Amniotic epithelial cell (primary cell): ENCODE measurements at places on chromosomes 11 and 22.

DNA sequence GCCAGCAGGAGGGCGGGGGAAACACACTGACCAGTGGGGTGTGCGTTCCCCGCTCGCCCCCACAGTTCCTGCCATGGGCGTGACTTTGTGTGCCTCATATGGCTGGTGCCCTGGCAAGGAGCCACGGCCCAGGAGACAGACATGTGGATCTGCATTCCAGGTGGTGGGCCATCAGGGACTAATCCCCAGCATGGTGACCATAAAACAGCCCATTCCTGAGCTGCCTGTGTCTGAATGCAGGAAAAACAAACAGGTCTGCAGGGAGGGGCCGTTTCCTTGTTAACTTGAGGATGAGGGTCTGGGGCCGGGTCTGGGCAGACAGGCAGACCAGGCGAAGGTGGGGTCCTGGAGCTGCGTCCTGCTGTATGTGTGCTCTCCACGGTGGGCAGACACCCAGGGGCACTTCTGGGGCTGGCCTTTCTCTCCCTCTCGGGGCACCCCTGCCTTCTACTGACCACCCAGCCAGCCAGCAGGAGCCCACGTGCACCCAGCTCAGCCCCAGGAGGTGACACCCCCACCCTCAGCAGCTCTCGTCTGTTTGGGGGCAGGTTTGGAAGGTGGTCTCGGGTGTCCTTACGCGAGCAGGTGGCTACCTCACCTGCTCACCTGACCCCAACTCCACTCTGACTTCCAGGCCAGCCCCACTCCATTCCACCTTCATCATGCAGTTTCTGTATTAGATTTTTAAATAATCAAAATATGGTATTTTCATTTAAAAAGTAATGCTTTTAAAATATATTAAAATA lies 120.3 kb downstream of the KCNQ1OT1 start:
- DNase-seq = no peak

DNA sequence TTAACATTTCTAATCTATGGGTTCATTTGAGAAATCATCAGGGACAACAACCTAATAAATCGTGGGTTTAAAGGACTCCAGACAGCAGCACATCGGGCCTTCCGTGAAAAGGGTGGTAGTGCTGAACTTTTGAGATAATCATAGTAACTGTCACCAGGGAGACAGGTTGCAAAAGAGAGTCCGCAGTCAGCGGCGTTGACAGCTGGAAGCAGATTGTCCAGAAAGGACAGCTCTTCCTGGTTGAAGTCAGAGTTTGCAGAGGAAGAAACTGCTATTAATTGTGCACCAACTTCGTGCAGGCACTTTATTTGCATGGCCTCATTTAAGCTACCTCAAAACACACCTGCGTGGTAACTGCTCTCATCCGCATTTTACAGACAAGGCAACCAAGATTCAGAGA lies 20.5 kb upstream of the ISX start:
- no peak for DNase-seq

GRCh38 chr11:94199136-94200130 lies 70.8 kb downstream of the PANX1 start:
- DNase-seq = no peak

- DNase-seq = no peak
These were observed 4.1 kb downstream of the LRRC32 start for GRCh38 chr11:76666408-76666807.

DNA sequence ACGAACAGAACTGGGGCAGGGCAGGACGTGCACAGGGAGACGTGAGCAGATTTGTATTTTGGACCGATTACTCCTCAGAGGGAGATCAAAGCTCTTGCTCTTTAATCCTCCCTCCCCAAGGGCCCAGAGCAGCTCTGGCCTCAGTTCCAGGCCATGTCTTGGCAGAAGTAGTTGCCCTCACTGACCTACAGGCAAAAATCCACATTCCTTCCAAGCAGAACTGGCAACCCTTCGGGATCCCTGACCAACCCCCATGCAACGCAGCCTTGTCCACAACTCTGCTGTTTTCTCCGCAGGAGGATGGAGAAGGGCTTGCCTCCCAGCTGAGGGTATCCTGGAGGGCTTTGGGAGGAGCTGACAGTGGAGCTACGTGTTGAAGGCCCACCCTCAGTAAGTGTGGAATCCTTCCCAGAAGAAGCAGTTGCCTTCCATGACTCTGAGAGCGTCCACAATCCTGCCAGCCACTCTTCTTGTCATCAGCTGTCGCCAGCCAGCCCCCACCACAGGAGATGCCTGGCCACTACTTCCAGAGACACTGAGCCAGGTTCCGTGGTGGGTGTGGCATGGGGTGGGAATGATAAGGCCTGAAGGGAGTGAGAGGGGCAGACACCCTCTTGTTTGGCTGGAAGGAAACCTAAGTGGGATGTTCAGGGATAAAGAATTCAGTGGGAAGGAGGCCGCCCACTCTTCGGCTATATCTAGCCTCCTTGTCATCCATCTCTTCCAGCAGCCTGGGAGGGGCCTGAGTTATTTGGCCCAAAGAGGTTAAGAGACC lies 68.1 kb downstream of the PDE2A start:
- DNase-seq = peak; percentile 15

GRCh38 chr11:2968341-2968900 lies 23.7 kb downstream of the NAP1L4 start:
- DNase-seq = no peak

GRCh38 chr11:131810541-131810940 lies 440.1 kb downstream of the NTM start:
- DNase-seq = peak; percentile 4

- DNase-seq = no peak
These were observed 3901.6 kb upstream of the OR11H1 start for GRCh38 chr22:11626422-11626773.

GRCh38 chr11:31640611-31641010 lies 131.0 kb downstream of the ELP4 start:
- DNase-seq = no peak

DNA sequence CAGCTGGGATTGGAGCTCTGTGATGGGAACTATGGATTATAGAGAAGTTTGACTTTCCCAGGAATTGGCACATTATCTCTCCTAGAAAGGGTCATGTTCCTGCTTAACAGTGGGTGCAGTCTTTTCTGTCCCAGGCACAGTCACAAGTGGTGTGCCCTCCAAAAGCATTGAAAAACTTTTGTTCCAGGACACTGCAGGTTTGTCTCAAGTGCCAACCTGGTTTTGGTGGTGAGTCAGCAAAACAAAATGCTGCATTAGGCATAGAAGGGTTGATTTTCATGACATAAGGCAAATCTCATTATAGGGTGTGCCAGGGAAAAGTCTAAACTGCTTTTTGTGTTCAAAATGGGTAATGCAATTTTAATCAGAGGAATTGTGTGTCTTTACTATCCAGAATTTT lies 4.9 kb downstream of the HTATIP2 start:
- no peak for DNase-seq

DNA sequence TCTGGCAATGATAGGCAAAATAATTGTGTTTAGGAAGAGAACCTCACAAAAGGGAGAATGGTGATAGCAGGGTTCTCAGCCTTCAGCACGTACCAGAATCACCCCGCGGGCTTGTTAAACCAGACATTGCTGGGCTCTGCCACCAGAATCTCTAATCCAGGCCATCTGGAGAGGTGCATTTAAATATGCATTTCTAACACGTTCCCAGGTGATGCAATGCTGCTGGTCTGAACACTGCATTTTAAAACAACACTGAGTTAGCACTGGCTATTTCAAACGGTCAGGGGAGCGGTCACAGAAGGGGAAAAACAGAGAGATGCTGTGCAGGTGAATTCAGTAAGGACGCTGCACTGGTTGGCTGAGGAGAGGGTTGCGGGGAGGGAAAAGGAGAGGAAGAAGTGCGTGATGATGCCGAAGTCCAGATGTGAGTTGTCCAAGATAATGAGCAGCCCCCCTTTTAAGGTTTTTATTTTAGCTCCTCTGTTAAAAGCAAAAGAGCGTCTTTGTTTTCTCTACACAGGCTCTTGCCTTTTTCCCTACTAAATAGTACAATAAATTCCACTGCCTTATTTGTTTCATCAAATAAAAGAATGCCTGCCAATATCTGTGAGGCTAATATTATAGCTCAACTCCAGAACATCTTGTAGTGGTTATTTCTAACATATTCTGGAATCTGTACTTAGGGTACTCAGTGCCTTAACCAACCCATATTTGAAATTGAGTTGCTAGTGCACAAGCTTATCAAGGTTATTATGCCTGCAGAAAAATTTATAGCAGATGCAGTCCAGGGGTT lies 109.6 kb upstream of the POU2AF2 start:
- no peak for DNase-seq

DNA sequence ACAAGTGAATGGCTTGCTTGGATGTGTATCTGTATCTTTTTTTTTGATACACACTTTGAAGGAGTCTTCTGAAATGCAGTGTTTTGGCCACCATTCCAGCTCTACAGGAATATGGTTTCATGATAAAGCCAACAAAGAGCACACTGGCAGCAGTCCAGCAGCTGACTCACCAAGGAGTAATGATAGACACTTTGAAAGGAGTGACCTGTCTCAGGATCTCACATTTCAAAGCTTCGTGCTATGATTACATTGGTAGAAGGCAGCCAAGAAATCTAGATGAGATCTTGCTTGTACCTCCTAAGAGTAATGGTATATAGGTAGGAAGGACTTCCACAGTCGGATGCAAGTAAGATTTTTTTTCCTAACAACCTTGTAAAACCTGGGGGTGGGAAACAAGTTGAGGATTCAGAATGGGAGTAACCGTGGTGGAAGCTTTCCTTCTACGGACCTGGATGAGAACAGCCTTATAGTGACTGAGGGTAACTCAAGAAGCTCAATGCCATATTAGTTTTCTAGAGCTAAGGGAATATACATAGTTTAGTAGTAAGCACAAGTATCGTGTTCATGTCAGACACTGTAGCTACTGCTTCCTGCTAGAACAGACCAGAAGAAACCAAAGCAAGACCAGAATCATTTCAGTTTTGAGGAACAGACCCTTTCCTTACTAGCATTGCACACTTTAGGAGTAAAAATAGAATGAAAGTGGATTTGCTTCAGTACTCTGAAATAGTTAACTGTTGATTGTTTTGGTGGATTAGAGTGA lies 25.0 kb downstream of the MTMR3 start:
- DNase-seq = peak; percentile 94

DNA sequence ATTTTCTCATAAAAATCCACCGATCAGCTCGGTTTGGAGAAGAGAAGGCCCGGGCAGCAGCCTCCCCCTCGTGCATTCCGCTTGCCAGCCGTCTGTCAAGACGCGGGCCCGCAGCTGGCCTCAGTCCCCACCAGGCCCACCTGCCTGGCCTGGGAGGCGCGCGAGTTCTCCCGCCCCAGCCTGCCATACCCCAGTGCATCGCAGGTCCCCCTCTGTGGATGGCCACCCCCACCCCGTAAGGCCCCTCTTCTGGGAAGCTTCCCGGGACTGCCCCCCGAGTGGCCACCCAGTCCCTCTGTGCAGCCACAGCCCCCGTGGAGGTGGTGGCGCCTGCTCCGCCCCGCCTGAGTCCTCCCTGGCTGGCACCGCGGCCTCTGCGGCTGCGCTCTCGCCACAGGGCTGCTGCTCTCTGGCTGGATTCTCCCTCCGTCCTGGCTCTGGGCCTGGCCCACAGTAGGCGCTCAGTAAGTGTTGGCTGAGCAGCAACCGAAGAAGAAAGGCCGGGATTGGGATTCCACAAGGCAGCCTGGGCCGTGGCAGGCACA lies 74.0 kb upstream of the TCF20 start:
- peak; percentile 37 for DNase-seq

DNA sequence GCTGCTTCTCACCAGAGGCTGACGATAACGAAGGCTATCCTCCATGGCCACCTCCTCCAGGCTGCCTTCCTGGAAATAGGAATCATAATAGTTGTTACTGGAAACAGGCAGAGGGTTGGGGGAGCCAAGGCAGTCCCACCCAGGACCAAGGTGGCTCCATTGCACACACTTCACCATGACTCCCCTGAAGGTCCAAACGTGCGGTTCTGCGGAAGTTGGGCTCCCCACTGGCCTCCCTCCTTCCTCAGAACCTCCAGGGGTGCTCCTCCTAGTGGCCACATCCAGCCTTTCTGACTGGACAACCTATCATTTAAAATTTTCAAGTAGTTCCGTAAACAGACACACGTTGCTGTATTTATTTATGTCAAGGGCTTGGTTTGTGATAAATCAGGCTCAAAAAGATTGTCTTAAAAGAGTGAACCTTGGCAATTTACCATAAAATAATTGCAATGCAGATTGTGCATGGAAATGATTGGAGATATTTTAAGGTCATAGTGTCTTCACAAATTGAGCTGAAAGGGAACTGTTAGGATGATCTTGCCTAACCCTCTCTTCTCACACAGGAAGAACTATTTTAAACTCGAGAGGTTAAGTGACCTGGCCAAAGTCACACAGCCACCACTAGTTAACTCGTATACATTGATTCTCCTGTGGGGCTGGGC lies 1.4 kb upstream of the TCN2 start:
- peak; percentile 47 for DNase-seq

GRCh38 chr11:74870485-74870884 lies 78.4 kb downstream of the XRRA1 start:
- peak; percentile 62 for DNase-seq

- no peak for DNase-seq
These were observed 16.0 kb downstream of the HDHD5 start for GRCh38 chr22:17143101-17143500.
